Esophagus squamous epithelium (tissue), 5 donors: ENCODE measurements at places on chromosomes 16 and 17. TPM values are rescaled to one million over a fixed set of nuclear protein-coding genes. Genes with fewer than 3 reads are reported as not detected.
A peak's percentile ranks its signal among the peaks of the same experiment; 100 is the strongest.

GRCh38 chr16:30605158-30605557, 5.0 kb downstream of the ZNF689 start:
- H3K27ac ChIP-seq: no peak overlapping the region
- no peak for DNase-seq
- no peak overlapping the region for H3K4me3 ChIP-seq

DNA sequence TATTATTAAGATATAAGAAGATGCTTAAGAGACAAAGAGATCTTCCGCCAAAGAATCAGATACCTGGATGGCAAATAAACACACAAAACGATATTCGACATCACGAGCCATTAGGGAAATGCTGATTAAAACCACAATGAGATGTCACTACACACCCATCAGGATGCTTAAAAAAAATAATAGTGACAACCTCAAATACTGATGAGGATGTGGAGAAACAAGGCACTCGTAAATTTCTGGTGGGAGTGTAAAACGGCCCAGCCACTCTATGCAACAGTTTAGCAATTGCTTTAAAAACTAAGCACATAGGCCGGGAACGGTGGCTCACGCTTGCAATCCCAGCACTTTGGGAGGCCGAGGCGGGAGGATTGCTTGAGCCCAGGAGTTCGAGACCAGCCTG, 39.4 kb downstream of the TBC1D16 start:
- H3K4me3 ChIP-seq: no peak overlapping the region
- H3K27me3 ChIP-seq: peaks cover 15% of the 10 kb centered on the region
- peaks cover 13% of the 10 kb centered on the region for H3K36me3 ChIP-seq
- no peak for DNase-seq
- no peak overlapping the region for H3K27ac ChIP-seq
- H3K4me1 ChIP-seq: peaks cover 20% of the 10 kb centered on the region

GRCh38 chr17:81428516-81428915, 33.3 kb downstream of the BAHCC1 start:
- DNase-seq: no peak
- peaks cover 37% of the 10 kb centered on the region for H3K4me1 ChIP-seq
- H3K36me3 ChIP-seq: no peaks in the 10 kb centered on the region
- no peak overlapping the region for H3K4me3 ChIP-seq
- no peaks in the 10 kb centered on the region for H3K27me3 ChIP-seq

MRPL58 gene
- 73.7 TPM for total RNA-seq

GRCh38 chr16:25709213-25709612, 17.5 kb downstream of the HS3ST4 start:
- no peaks in the 10 kb centered on the region for H3K27me3 ChIP-seq
- H3K4me1 ChIP-seq: no peaks in the 10 kb centered on the region
- no peak overlapping the region for H3K4me3 ChIP-seq
- H3K36me3 ChIP-seq: no peaks in the 10 kb centered on the region

DNA sequence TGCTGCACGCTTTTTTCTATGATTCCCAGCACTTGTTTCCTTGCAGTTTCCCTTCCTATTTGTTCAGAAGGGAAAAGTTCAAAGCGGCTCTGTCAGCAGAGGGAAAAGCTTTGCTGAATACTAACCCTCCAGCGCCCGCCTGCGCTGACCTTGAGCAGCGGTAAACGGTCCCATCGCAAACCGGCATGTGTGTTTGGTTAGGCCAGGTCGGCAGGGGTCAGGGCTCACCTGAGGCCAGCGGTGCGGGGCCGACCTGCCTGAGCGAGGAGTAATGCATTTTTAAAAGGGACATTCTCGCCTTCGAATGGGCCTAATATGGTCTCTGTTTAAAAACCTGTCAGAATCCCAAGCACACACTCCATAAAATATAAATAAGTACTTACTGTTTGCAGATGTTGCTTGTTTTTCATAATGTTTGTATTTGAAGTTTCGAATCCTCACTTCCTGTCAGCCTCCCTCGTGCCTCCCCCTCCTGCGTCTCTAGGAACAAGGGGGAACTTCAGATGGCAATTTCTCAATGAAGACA, 110.1 kb downstream of the IRX3 start:
- H3K4me3 ChIP-seq: no peak overlapping the region
- H3K36me3 ChIP-seq: no peaks in the 10 kb centered on the region
- H3K4me1 ChIP-seq: peaks cover 4% of the 10 kb centered on the region
- no peak for DNase-seq
- peaks cover 64% of the 10 kb centered on the region for H3K27me3 ChIP-seq

GRCh38 chr17:44219616-44220212, at the start of gene UBTF:
TSS of gene UBTF (minus strand) at chr17:44219675. CDS start at chr17:44218229, 1,446 bp downstream.
- no peak for DNase-seq
- H3K27me3 ChIP-seq: no peaks in the 10 kb centered on the region
- H3K36me3 ChIP-seq: peaks cover 17% of the 10 kb centered on the region
- H3K27ac ChIP-seq: peak within 1 kb of the TSS; percentile 100

GRCh38 chr17:79948406-79948944, 87.2 kb downstream of the TBC1D16 start:
- no peak overlapping the region for H3K27ac ChIP-seq
- H3K27me3 ChIP-seq: no peaks in the 10 kb centered on the region
- no peak overlapping the region for H3K4me3 ChIP-seq

GRCh38 chr17:3960764-3961163, 3.5 kb downstream of the ATP2A3 start:
- H3K36me3 ChIP-seq: no peaks in the 10 kb centered on the region
- H3K27me3 ChIP-seq: peaks cover 6% of the 10 kb centered on the region
- DNase-seq: no peak
- H3K27ac ChIP-seq: peak overlapping the region; percentile 51
- H3K4me3 ChIP-seq: no peak overlapping the region

DNA sequence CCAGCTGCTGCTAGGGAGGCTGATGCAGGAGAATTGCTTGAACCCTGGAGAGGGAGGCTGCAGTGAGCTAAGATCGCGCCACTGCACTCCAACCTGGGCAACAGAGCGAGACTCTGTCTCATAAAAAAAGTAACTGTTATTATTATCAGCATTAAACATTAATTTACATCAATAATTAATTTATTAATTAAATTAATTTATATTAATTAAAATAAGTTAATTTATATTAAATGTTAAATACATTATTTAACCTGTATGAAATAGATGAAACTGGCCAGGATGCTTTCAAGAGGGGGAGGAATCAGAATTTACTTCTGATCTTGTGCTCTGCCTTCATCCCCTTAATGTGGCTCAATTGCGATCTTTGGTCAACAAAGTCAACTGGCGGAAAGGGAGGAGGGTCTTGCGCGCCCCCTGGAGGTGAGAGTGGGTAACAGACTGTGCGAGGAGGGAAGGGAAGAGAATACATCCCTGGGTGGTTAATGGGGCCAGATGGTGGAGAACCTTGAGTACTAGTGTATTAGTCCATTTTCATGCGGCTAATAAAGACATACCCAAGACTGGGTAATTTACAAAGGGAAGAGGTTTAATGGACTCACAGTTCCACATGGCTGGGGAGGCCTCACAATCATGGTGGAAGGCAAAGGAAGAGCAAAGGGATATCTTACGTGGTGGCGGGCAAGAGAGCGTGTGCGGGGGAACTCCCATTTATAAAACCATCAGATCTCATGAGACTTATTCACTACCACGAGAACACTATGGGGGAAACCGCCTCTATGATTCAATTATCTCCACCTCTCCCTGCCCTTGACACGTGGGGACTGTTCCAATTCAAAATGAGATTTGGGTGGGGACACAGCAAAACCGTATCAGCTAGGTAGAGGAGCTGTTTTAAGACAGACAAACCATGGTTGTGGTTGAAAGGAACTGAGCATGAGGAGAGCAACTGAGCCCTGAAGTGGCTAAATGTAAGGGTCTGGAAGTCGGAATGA, 15.7 kb upstream of the CPPED1 start:
- no peak overlapping the region for H3K27ac ChIP-seq
- no peak overlapping the region for H3K4me3 ChIP-seq
- H3K36me3 ChIP-seq: no peaks in the 10 kb centered on the region
- H3K4me1 ChIP-seq: no peaks in the 10 kb centered on the region

DPEP3 gene
- not detected for total RNA-seq
